Osteoblast (primary cell): ENCODE measurements at places on chromosomes 1 and 21. TPM values are rescaled to one million over a fixed set of nuclear protein-coding genes. Genes with fewer than 3 reads are reported as not detected.

The HMGCS2 gene
- not detected in 2 replicates for total RNA-seq

DNA sequence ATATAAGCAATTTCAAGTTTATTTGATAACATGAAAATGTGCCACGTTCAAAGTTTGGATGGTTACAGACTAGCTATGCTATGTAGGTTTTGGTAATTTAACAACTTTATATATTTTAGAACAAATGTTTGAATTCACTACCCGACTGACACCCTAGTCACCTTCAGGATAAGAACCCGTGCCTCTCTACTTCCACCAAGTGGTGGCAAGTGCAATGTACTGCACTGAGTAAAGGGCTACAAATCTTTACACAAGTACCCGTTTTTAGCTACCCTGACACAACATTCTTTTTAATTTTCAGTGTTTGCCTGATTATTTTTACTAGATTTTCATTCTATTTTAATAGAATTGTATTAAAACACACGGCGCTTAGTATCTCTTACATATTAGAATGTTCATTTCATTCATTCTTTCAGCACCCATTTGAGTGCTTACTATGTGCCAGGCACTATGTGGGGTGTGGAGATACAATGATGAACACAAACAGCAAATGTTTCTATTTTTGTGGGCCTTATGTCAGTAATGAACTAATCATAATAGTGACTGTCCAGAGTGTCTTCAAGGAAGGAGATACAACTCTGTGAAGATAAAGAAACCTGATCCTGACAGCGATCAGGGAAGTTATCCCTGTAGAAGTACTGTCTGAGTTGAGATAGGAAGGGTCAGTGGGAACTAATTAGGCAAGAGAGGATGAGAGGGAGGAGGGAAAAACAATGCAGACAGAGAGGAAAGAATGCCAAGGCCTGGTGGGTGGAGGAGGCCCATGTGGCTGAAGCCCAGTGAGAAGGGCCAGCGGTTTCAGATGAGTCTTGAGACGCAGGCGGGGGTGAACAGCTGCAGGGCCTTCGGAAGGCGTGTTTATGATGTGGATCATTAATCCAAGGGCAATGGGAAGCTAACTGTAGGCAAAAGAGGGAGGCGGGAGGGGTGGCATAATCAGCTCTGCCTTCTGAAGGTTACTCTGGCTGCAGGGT lies 3.8 kb downstream of the LCA5L start:
- DNase-seq: no peak

The BNIPL gene
- total RNA-seq: under 0.01 and 1.2 TPM in 2 replicates

GRCh38 chr1:192343344-192343743 lies 26.6 kb downstream of the RGS21 start:
- no peak for DNase-seq

The ADAMTSL4 gene
- 3.2 and 5.4 TPM in 2 replicates for total RNA-seq

The KRTAP21-3 gene
- total RNA-seq: not detected in 2 replicates

GRCh38 chr1:86296305-86297205 lies 99.6 kb downstream of the ODF2L start:
- DNase-seq: peak; percentile 2

GRCh38 chr1:4106731-4107130 lies 206.7 kb upstream of the C1orf174 start:
- peak; percentile 49 for DNase-seq

The CYP4A22 gene
- not detected in 2 replicates for total RNA-seq

DNA sequence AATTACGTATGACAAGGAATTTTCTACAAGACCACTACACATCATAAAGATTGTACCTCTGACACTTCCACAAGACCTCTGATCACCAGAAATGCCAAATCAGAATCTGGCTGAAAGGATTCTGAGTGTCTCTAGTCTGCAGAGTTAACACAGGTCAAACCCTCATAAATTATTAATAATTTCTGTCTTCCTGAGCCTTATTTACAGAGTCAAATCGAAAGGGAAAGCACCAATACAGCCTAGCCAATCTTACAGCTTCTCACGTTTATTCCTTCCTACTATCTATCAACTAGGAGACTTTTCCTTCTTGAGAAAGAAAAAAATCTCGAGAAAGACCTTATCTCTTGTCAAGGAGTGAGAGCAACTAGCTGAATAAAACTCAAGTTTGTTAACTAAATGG lies 2151.6 kb downstream of the MRPL39 start:
- DNase-seq: no peak

The BEND5 gene
- 0.72 and 1.2 TPM in 2 replicates for total RNA-seq

DNA sequence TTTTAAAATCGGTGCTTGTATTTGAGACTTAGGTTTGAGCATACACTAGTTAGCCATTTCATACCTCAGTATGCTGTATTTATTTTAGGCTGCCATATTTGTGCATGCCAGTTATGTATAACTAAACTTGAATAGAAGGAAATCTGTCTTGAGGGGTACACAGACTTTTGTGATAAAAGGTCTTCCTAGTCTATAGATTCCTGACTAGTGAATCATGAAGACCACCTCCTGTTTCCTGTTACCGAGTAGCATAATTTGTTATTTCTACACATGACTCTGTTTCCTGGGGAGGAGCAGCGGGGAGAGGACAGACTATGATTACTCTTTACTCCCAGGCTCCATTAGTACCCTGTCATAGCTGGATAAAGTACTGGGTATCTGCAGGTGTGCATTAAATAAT lies 316.8 kb upstream of the SNX7 start:
- DNase-seq: no peak
